Heart right ventricle (tissue), 16 donors: ENCODE measurements at places on chromosomes 3 and 15. TPM values are rescaled to one million over a fixed set of nuclear protein-coding genes. Genes with fewer than 3 reads are reported as not detected.

GRCh38 chr15:98121957-98122356 is 161.5 kb downstream of the ARRDC4 start:
- no peak overlapping the region for H3K4me3 ChIP-seq
- peaks cover 10% of the 10 kb centered on the region for H3K27me3 ChIP-seq
- H3K27ac ChIP-seq: no peak overlapping the region
- H3K4me1 ChIP-seq: no peaks in the 10 kb centered on the region

GRCh38 chr3:53045518-53046170 is at the start of gene SFMBT1:
Gene SFMBT1 (minus strand): TSS chr3:53046073. CDS start chr3:52969128, 76,945 bp downstream.
- H3K27ac ChIP-seq: peak within 1 kb of the TSS; percentile 90
- no peaks in the 10 kb centered on the region for H3K27me3 ChIP-seq
- peak within 1 kb of the TSS; percentile 97 for H3K4me3 ChIP-seq
- H3K4me1 ChIP-seq: peaks cover 18% of the 10 kb centered on the region
- no peaks in the 10 kb centered on the region for H3K36me3 ChIP-seq

- no peaks in the 10 kb centered on the region for H3K27me3 ChIP-seq
- no peak overlapping the region for H3K27ac ChIP-seq
- peaks cover 29% of the 10 kb centered on the region for H3K4me1 ChIP-seq
- no peak overlapping the region for H3K4me3 ChIP-seq
- no peaks in the 10 kb centered on the region for H3K36me3 ChIP-seq
Observed at GRCh38 chr3:42661593-42662022, 8.1 kb downstream of the ZBTB47 start.

DNA sequence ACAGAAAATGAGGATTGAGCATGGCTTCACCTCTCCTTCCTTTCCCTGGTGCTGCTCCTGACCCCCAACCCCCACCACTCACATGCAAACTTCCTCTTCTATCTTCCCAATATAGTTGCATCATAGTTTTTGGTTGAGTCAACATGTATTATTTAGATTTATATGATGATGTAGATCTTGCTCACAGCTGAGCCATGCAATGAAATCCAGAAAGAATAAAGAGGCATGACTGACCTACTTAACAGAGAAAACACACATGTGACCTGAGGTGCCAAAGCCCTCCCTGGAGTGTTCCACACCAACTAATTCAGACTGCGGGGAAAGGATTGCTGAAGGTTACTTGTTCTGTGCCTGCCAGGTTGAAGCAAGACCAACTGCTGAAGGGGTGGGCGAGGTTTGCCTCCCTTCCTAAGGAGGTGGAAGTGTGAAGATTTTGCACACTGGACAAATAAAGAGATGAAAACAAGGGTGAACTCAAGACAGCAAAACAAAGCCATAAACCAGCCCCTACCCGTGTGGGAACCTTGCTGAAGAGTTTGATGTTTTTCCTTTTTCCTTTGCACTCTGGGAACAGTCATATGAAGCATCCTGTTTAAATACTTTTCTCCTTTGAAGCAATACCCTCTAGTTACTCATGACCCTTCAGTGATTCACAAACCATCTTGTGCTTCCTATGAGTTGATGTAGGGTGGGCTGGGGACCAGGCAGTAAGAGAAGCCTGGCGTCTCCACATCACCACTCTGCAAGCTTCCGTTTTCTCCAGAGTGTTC is 155.2 kb upstream of the UBE2E1 start:
- DNase-seq: no peak
- no peaks in the 10 kb centered on the region for H3K27me3 ChIP-seq
- peaks cover 8% of the 10 kb centered on the region for H3K4me1 ChIP-seq

DNA sequence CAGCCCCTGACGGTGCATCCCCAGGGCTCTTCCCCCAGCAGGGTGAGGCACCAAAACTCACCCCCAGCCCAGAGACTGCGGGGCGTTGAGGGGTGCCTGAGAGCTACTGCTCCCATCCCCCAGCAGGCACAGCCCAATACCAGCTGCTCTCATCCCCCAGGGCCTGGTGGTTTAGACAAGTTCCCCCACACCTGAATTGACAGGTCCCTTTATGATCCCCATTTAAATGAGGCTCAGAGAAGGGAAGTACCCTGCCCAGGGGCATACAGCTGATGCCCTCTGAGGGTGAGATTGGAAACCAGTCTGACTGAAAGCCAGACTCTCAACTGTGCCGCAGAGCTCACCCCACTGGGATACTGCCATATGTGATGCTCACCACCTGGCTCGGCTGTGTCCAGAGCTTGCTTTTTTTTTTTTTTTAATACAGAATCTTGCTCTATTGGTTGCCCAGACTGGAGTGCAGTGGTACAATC is 20.1 kb downstream of the DUSP7 start:
- no peak for DNase-seq
- H3K4me1 ChIP-seq: peaks cover 36% of the 10 kb centered on the region
- H3K36me3 ChIP-seq: no peaks in the 10 kb centered on the region
- H3K4me3 ChIP-seq: no peak overlapping the region
- no peaks in the 10 kb centered on the region for H3K27me3 ChIP-seq

DNA sequence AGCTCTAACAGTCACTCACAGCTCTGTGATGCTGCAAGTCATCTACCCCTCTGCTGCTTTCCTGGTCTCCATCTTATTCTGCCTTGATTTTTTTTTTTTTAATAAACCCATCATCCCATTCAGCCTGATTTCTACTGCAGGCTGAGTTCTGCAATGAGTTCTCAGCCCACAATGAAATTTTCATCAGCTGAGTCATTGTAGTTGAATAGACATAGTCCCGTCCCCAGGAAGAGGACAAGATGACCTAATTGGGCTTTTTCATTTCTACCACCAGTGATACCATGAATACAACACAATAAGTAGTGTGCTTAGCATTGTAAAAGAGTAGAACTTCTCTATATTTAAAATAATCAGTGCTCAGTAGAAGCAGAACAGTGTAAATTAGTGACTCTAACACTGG is 59.3 kb downstream of the C3orf85 start:
- H3K27ac ChIP-seq: no peak overlapping the region
- no peaks in the 10 kb centered on the region for H3K36me3 ChIP-seq
- no peak for DNase-seq
- H3K4me1 ChIP-seq: no peaks in the 10 kb centered on the region

DNA sequence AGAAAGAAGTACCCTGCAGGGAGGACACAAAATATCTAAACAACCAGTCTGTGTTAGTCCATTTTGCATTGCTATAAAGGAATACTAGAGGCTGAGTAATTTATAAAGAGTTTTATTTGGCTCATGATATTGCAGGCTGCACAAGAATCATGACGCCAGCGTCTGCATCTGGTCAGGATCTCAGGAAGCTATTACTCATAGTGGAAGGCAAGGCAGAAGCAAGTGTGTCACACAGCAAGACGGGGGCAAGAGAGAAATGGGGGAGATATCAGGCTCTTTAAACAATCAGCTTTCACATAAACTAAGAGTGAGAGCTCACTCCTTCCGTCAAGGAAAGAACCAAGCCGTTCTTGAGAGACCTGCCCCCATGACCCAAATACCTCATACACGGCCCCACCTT is 614.8 kb downstream of the ZIC1 start:
- H3K36me3 ChIP-seq: no peaks in the 10 kb centered on the region
- H3K4me3 ChIP-seq: no peak overlapping the region
- DNase-seq: no peak

GRCh38 chr3:150036780-150037179 is 66.1 kb upstream of the PFN2 start:
- DNase-seq: no peak
- no peaks in the 10 kb centered on the region for H3K27me3 ChIP-seq
- H3K4me1 ChIP-seq: no peaks in the 10 kb centered on the region
- H3K36me3 ChIP-seq: no peaks in the 10 kb centered on the region
- H3K27ac ChIP-seq: no peak overlapping the region

DNA sequence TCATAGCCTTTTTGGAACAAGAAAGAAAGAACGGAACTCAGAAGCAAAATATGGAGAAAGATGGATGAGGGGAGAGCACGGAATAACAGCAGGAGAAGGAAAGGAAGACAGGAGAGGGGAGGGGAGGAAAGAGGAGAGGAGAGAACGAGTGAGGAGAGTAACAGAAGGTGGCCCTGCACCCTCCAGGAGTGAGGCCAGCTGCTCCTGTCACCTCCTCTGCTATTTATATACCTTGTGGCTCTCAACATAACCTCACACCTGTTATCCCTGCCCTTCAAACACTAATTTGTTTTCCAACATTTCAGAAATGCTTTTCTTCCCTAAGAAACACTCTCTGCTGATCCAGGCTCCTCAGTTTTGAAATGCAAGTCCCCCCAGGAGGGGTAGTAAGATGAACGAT is 53.4 kb upstream of the ATP2B2 start:
- no peak overlapping the region for H3K4me3 ChIP-seq
- no peaks in the 10 kb centered on the region for H3K36me3 ChIP-seq
- H3K27ac ChIP-seq: no peak overlapping the region
- H3K4me1 ChIP-seq: no peaks in the 10 kb centered on the region
- H3K27me3 ChIP-seq: peaks cover 8% of the 10 kb centered on the region
- DNase-seq: no peak

The SLITRK3 gene
- not detected for total RNA-seq

The MEX3B gene
- 2.2 TPM for total RNA-seq

The OSTN gene
- total RNA-seq: 0.72 TPM

The DCBLD2 gene
- 97.4 TPM for total RNA-seq

The LMAN1L gene
- 8.9 TPM for total RNA-seq

The OIP5 gene
- 0.46 TPM for total RNA-seq

The C3orf85 gene
- total RNA-seq: not detected
